Upper lobe of left lung (tissue), 6 donors: ENCODE measurements at places on chromosomes 2 and 18. TPM values are rescaled to one million over a fixed set of nuclear protein-coding genes. Genes with fewer than 3 reads are reported as not detected.

- peaks cover 3% of the 10 kb centered on the region for H3K4me1 ChIP-seq
- H3K27ac ChIP-seq: no peak overlapping the region
- H3K27me3 ChIP-seq: no peaks in the 10 kb centered on the region
- no peaks in the 10 kb centered on the region for H3K36me3 ChIP-seq
Observed at GRCh38 chr2:209936106-209936666, 66.3 kb upstream of the RPE start.

GRCh38 chr2:3038636-3039035 is 339.0 kb downstream of the EIPR1 start:
- no peaks in the 10 kb centered on the region for H3K27me3 ChIP-seq
- H3K4me3 ChIP-seq: no peak overlapping the region
- no peaks in the 10 kb centered on the region for H3K4me1 ChIP-seq

DCDC2C gene
- total RNA-seq: not detected

XDH gene
- total RNA-seq: not detected

GRCh38 chr2:233025706-233026105 is 6.8 kb upstream of the NEU2 start:
- no peak overlapping the region for H3K27ac ChIP-seq
- H3K27me3 ChIP-seq: no peaks in the 10 kb centered on the region

DNA sequence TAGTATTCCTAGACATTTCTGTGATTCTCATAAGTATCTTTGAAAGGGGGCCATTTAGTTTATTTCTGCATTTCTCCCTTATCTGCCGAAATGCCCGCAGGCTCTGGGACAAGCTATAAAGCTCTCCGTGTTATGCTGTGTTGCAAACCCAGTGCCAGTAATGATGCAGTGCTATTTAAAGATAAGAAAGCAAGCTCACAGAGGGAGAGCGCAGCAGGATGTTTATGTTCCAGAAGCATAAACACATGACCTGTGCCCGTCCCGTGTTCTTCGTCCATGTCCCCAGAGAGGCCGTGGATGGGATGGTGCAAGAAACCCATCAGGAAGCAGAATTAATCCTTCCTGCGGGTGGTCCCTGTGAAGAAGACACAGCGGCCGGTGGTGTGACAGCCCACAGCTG is 99.4 kb downstream of the NEDD4L start:
- no peaks in the 10 kb centered on the region for H3K27me3 ChIP-seq
- no peaks in the 10 kb centered on the region for H3K36me3 ChIP-seq
- no peak for DNase-seq
- H3K27ac ChIP-seq: peak overlapping the region; percentile 50
- no peak overlapping the region for H3K4me3 ChIP-seq
- peaks cover 29% of the 10 kb centered on the region for H3K4me1 ChIP-seq

DNA sequence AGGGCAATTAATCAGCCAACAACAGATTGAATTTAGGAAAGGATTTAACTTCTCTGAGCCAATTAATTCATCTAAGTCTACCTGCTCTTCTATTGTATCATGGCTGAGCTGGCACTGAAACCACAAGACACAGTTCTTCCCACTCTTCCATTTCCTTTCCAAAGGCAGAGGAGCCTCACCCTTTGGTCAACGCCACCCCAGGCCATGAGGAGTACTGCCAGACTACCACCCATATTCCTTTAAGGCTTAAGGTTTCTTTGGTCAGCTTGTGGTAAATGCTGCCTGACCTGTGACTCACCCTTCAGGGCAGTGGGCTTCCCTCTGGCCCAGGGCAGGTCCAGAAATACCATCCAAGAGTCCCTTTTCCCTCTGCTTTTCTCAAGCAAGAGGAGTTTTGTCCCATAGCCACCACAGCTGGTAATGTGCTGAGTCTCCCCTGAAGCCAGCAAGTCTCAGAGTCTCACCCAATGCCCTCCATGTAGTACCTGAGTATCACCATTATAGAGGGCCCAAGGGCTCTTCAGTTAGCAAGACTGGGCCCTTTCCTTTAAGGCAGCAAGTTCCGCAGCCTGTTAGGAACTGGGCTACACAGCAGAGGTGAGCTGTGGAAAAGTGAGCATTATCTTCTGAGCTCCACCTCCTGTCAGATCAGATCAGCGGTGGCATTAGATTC is 900.5 kb upstream of the CRIM1 start:
- no peak overlapping the region for H3K27ac ChIP-seq
- no peaks in the 10 kb centered on the region for H3K36me3 ChIP-seq
- no peak overlapping the region for H3K4me3 ChIP-seq
- H3K4me1 ChIP-seq: no peaks in the 10 kb centered on the region

- peaks cover 22% of the 10 kb centered on the region for H3K4me1 ChIP-seq
- H3K4me3 ChIP-seq: peak overlapping the region; percentile 96
- peak overlapping the region; percentile 97 for H3K27ac ChIP-seq
Observed at GRCh38 chr2:223944166-223944702, 901 bp downstream of the WDFY1 start.
